Germinal center (tissue), 1 donor: ENCODE measurements at places on chromosomes 11 and 22.
A peak's percentile ranks its signal among the peaks of the same experiment; 100 is the strongest.

DNA sequence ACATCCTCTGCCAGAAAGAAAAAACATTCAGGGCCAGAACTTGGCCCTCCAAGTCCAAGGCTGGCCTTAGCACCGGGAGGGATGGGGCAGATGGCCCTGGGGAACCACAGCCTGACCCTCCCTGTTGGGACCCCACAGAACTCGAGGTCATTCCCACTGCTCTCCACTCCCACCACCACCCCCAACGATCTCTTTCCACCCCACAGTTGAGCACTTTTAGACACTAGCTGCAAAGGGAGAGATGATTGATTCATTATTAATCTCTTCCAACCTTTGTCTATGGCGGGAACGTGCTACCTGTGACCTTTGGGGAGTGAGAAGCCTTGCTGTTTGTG is 869.7 kb downstream of the BRD1 start:
- DNase-seq, result no peak

DNA sequence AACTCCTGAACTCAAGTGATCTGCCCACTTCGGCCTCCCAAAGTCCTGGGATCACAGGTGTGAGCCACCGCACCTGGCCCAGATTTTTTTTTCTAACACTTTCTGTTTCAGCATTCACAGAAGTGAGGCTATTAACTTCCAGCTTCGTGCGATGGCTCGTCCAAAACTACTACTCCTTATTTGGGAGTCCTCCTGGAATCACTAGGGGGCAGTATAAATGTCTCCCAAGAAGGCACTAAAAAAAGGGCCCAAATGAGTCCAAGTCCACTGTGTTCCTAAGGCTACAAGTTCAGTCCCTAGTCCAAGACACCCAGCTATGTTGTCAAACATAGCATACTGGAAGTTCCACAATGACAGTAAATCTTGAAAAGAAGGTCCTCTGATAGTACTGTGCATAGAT is 63.2 kb upstream of the BIRC3 start:
- DNase-seq, result peak; percentile 23

DNA sequence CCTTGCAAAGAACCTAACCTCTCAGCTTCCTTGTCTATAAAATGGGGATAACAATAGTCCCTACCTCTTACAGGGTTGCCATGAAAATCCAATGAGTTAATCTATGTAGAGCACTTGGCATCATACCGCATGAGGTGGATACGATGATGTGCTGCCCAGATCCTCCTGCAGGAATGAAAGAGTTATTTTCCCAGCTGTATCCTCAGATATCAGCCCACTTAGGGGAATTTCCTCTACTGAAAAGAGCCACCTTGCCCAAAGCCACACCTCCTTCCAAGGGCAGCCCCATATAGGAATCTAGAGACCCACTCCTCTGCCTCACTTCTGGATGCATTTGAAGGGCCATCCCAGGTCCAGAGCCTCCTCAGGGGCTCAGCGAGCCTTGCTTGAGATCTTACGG is 128.4 kb downstream of the CCDC81 start:
- DNase-seq, result no peak

DNA sequence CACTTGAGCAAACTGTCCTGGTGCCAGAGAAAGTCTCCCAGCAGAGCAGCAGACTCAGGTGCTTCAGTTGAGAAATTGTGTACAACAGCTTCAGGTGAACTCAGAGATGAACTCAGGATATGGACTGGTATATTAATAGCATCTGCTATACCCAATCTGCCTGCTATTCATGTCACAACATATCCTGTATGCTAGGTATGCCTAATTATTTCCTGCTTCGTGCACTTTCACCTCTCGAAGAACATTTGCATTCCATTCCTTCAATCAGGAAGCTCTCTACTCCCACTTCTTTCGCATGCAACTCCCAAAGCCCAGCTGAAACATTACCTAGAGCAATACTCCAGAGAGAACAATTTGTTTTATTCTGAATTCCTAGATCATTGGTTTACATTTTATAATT is 207.7 kb downstream of the KCNA4 start:
- DNase-seq, result no peak

- DNase-seq, result no peak
These were observed 887 bp downstream of the TRPC6 start for GRCh38 chr11:101582989-101583250.

- no peak for DNase-seq
These were observed 31.6 kb upstream of the IZUMO1R start for GRCh38 chr11:94272738-94273313.

- DNase-seq, result no peak
These were observed 301.2 kb downstream of the CTTN start for GRCh38 chr11:70699294-70700221.

DNA sequence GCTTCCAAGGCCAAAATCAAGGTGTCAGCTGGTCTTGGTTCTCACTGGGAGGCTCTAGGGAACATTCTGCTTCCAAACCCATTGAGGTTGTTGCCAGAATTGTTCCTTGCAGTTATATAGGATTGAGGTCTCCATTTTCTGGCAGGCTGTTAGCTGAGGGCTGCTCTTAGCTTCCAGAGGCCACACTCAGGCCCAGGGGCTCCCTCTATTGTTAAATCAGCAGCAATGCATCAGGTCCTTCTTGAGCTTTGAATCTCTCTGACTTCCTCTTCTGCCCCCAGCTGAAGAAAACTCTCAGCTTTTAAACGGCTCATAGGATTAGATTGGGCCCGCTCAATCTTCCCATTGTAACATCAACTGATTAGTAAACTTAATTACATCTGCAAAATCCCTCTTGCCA is 39.3 kb upstream of the BSX start:
- DNase-seq, result peak; percentile 71

DNA sequence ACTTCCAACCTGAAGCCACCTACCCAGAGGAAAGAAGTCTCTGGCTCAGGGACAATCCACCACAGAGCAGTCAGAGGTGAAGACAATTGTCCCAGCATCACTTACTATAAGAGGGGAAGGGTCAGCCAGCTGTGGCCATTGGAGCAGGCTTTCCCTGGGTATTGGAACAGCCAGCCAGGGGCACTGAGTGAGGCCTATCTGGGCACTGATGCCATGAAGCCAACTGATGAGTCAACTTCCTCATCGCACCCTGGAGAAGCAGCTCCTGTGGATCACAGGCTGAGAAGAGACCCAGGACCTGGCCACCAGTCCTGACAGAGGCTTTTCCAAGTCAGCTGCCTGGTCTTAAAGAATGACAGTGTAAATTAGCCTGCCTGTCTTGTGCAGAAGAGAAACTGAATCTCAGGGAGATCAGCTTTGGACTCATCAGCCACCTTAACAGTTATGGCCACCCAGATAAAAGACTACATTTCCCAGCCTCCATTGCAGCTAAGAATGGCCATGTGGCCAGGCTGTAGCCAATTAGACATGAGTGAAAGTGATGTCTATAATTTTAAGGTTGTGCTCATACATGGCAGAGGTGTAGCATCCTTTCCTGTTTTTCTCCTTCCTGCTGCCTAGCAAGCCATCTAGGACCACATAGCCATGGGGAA is 19.0 kb downstream of the CHST1 start:
- DNase-seq, result peak; percentile 52

DNA sequence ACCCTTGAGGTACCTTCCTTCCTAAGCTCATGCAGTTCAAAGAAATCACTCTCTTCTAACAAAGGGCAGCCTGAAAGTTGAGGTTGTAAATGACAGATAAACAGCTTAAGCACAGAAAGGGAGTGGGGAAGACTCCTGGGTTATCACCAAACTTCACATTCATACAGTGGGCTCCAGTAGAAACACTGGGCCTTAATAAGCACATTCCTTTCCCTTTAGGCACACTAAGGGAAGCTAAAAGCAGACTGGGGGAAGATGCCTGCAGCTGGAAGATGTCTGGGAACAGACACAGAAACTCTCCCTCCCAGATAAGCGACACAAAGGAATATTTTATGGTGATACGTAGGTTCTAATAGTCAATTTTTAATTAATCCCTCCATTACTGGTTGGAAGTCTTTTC is 350.3 kb upstream of the MPPED2 start:
- no peak for DNase-seq

GRCh38 chr11:70556884-70557741 is 158.8 kb downstream of the CTTN start:
- DNase-seq, result no peak

DNA sequence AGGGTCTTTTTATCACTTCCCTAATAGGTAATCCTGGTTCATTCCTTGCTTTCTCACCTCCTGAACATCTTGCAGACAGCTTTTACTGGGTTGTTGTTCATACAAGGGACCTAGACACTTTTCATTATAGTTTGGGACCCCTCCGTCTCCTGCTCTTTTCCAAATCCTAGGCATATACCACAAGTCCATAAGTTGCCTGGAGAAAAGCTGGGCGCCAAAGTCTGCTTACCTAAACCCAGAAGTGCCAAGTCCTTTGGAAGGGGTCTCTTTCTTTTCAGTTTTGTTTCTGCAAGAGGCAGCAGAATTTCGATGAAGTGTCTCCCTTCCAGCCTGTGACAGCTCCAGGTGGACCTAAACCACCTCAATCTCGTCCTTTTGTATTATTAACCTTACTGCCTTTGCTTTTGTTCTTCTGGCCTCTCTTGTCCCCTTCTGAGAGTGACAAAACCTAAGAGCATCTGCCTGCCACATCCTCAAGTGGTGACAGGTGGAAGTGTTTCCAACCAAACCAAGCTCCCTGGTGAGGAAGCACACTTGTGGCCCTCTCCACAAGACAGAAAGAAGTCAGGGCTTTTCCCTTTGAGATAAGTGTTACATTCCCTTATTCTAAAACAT is 19.5 kb upstream of the P2RY6 start:
- DNase-seq, result no peak

DNA sequence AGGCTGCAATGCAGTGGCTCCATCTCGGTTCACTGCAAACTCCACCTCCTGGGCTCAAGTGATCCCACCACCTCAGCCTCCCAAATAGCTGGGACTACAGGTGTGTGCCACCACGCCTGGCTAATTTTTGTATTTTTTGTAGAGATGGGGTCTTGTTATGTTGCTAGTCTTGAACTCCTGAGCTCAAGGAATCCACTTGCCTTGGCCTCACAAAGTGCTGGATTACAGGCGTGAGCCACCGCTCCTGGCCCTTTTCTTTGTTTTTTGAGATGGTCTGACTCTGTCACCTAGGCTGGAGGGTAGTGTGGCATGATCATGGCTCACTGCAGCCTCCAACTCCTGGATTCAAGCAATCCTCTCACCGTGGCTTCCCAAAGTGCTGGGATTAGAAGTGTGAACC is 21.0 kb downstream of the ARFGAP3 start:
- no peak for DNase-seq

GRCh38 chr11:117907276-117908108 is 21.7 kb downstream of the TMPRSS13 start:
- peak; percentile 76 for DNase-seq

DNA sequence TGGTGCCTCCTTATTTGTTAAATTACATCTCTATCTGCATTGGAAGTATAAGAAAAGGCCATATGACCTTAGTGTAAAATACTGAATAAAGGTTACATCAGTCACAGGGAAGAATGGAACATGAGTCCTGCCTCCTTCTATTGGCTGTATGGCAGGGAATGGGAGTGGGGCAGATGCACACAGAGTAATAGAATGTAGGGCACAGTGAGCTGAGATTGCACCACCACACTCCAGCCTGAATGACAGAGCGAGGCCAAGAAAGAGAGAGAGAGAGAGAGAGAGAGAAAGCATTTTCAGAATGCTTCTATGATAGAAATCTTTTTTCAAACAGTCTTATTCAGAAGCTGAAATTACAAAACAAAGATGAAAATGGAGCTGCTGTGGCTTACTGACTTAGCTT is 58.8 kb downstream of the SLN start:
- DNase-seq, result no peak

GRCh38 chr11:116072133-116072532 is 567.9 kb upstream of the CADM1 start:
- DNase-seq, result no peak

- no peak for DNase-seq
These were observed at the start of gene SCN2B for GRCh38 chr11:118175993-118176777. TSS of gene SCN2B (minus strand) at chr11:118176639. CDS start at chr11:118176431, 208 bp downstream.

GRCh38 chr22:35116817-35117216 is 50.9 kb downstream of the ISX start:
- no peak for DNase-seq

- DNase-seq, result no peak
These were observed 10.7 kb downstream of the PRG3 start for GRCh38 chr11:57370251-57370650.

- DNase-seq, result no peak
These were observed 1.1 kb upstream of the ATP6V1E1 start for GRCh38 chr22:17629641-17630040.

GRCh38 chr22:22681221-22681739 is 36.9 kb downstream of the GGTLC2 start:
- DNase-seq, result no peak

GRCh38 chr11:37088573-37088910 is 490.5 kb upstream of the RAG2 start:
- DNase-seq, result no peak

DNA sequence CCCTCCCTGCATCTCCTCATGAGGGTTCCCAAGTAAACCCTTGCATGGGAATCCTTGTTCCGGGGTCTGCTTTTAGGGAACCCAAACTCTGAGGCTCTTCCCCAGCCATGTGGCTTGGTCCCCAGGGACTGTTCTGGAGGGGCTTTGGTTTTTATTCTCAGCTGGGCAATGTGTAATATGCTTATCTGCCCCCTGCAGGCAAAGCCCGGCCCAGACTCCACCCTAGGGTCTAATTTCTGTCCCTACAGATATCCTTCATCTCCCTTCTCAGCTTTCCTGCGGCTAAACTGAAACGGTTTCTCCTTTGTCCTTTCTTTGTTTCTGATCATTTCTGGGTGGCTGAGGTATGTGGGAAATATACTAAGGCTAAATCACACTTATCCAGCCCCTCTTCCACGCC is 37.1 kb downstream of the TST start:
- DNase-seq, result peak; percentile 21

DNA sequence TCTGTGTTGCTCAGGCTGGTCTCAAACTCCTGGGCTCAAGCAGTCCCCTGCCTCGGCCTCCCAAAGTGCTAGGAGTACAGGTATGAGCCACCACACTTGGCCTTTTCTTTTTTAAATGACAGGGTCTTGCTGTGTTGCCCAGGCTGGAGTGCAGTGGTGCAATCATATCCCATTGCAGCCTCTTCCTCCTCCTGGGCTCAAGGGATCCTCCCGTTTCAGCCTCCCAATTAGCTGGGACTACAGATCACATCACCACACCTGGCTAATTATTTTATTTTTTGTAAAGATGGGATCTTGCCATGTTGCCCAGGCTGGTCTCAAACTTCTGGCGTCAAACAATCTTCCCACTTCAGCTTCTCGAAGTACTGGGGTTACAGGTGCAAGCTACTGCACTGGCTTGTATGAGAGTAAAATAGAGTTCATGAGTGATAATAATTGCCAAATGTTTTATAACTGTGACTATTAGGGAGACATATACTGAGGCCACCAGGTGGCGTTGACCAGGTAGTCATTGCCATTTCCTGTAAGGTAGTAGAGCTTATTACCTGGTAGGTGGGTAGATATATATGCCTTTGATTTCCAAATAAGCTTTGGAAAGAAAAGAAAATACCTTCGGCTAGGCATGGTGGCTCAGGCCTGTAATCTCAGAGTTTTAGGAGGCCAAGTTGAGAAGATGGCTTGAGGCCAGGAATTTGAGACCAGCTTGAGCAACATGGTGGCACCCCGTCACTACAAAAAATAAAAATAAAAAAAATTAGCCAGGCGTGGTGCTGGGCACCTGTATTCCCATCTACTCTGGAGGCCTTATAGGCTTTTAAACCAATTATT is 5.4 kb downstream of the FDX1 start:
- peak; percentile 26 for DNase-seq

GRCh38 chr11:92557879-92558278 is 333.3 kb downstream of the FAT3 start:
- DNase-seq, result no peak
